Esophagus muscularis mucosa (tissue), 4 donors: ENCODE measurements at places on chromosomes 16 and 17. TPM values are rescaled to one million over a fixed set of nuclear protein-coding genes. Genes with fewer than 3 reads are reported as not detected.

The CTRB2 gene
- not detected for total RNA-seq

The SLC16A13 gene
- 0.33 TPM for total RNA-seq

The CCL3 gene
- not detected for total RNA-seq

The SCN4A gene
- total RNA-seq: 0.71 TPM

The WIPF2 gene
- 21.5 TPM for total RNA-seq

The ESRP2 gene
- total RNA-seq: 0.58 TPM

DNA sequence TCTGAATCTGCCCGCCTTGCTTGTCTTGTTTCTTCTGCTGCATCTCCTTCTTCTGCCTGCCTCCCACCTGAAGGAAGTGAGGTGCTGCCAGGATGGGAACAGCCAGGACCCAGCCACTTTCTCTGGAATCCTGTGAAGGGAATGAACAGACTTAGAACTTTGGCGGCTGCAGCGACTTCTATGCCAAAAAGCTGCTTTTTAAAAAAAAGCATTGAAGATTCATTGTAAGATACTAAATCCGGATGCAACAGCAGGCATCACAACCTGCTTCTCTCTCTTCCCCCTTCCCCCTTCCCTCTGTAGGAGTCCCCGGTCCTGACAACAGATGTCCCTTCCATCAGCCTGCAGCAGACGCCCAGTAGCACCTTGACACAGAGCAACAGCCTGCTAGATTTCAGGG, 176.3 kb downstream of the HS3ST4 start:
- no peaks in the 10 kb centered on the region for H3K27me3 ChIP-seq
- H3K36me3 ChIP-seq: no peaks in the 10 kb centered on the region
- no peak overlapping the region for H3K27ac ChIP-seq
- no peak overlapping the region for H3K4me3 ChIP-seq
- H3K4me1 ChIP-seq: no peaks in the 10 kb centered on the region

DNA sequence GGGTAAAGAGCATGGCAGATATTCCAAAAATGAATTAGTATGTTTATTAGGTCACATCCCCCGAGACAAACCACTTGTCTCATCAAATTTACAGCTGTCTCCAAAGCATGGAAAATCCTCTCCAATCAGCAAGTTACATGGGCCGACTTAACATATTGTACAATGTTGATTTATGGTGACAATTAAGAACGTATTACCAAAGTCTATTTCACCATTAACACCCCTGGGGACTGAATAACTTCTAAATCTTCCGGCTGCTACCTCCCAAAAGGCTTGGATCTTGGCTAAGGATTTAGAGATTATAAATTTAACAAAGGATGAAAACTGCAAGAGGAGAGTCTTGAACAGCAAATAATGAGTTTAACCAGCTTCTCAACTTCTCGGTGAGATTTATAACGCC, 311.9 kb downstream of the NPIPA8 start:
- H3K27me3 ChIP-seq: no peaks in the 10 kb centered on the region
- DNase-seq: no peak
- H3K4me3 ChIP-seq: no peak overlapping the region
- no peak overlapping the region for H3K27ac ChIP-seq

DNA sequence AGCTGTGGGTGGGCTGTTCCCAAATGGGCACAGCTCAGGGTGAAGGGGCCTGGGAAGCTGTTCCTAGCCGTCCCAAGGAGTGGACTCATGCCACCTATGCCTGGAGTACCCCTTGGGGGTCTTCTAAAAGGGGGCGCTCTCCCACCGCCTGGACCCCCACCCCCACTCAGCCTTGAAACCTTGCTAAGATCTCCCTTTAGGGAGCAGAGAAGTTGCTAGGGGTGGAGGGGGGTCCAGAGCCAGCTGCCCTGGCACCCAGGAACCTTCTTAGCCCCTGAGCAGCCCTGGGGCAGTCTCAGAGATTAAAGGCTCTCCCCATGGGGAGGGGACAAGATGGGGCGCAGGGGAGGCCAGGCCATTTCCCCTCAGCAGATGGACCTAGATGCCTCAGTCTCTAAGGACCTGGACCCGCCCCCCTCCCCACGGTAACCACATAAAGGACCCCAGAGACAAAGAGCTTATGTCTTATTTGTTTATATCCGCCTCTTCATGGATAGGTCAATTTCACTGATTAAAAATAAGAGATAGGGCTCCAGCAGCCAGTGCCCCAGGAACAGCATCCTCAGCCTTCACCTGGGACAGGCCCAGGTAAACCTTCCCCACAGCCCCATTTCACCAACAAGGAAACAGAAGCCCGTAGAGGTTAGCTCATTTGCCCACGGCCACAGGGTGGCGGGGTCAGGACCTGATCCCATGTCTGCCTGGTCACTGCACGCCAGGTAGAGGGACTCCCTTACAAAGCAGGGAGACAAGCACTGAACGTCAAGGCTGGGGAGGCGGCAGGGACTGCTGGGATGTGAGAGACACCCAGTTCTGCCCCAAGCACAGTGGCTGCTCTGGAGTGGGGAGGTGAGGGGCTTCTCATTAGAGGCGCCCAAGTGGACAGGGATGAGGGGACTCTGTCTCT, 3.4 kb downstream of the MTSS2 start:
- DNase-seq: no peak
- H3K27ac ChIP-seq: peak overlapping the region; percentile 99
- peaks cover 82% of the 10 kb centered on the region for H3K4me1 ChIP-seq
- H3K27me3 ChIP-seq: no peaks in the 10 kb centered on the region
- peaks cover 26% of the 10 kb centered on the region for H3K36me3 ChIP-seq

- no peaks in the 10 kb centered on the region for H3K4me1 ChIP-seq
- no peaks in the 10 kb centered on the region for H3K36me3 ChIP-seq
- H3K27me3 ChIP-seq: no peaks in the 10 kb centered on the region
These were observed 17.3 kb upstream of the XYLT2 start for GRCh38 chr17:50328363-50329325.

DNA sequence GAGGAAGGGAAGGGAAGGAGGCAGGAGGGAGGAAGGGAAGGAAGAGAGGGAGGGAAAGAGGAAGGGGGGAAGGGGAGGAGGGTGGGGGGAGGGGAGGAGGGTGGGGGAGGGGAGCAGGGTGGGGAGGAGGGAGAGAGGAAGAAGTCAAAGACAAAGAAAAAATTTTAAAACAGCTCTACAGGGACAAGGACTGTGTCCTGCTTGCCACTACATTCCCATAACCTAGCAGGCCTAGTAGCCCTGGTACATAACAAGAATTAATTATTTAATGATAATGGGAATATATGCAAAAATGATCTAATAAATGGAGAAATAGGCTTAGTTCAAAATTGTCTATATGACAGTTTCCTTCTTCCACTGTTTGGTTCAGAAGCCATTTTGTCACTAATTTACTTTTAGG, 47.6 kb upstream of the NOG start:
- no peaks in the 10 kb centered on the region for H3K27me3 ChIP-seq
- H3K4me1 ChIP-seq: no peaks in the 10 kb centered on the region
- no peak for DNase-seq
